ENCODE measurements at places on chromosomes 5 and 9. TPM values are rescaled to one million over a fixed set of nuclear protein-coding genes. Genes with fewer than 3 reads are reported as not detected.

Gene ADAMTS19
- total RNA-seq, result not detected

- H3K27me3 ChIP-seq, result no peaks in the 10 kb centered on the region
- H3K4me3 ChIP-seq, result no peak overlapping the region
- no peak overlapping the region for H3K27ac ChIP-seq
- no peaks in the 10 kb centered on the region for H3K4me1 ChIP-seq
- no peak for DNase-seq
- no peaks in the 10 kb centered on the region for H3K36me3 ChIP-seq
Observed at GRCh38 chr5:38536968-38537367, 19.5 kb downstream of the LIFR start.

GRCh38 chr5:141003031-141003430 is 36.8 kb downstream of the PCDHAC2 start:
- H3K4me1 ChIP-seq, result no peaks in the 10 kb centered on the region
- H3K4me3 ChIP-seq, result no peak overlapping the region
- no peaks in the 10 kb centered on the region for H3K36me3 ChIP-seq

Gene GADD45G
- 0.38 TPM for total RNA-seq

Data from HFFc6 (cell line).